ENCODE measurements at places on chromosomes 16 and 17.

DNA sequence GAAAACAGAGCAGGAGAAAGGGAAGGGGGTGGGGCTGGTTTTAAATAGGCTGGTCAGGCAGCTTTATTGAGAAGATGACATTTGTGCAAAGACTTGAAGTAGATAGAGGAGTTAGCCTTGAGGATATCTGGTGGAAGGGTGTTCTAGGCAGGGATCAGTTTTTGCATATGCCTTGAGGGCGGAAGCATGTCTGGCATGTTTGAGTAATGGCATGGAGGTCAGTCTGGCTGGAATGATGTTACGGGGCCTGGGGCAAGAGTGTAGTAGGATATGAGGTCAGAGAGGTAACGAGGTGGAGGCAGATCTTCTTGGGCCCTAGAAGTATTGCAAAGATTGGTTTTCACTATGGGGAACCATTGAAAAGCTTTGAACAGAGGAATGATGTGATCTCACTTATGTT, 4.8 kb downstream of the RABEP1 start:
- no peaks in the 10 kb centered on the region for H3K27me3 ChIP-seq
- H3K36me3 ChIP-seq = no peaks in the 10 kb centered on the region
- H3K4me3 ChIP-seq = no peak overlapping the region
- H3K4me1 ChIP-seq = peaks cover 3% of the 10 kb centered on the region
- no peak overlapping the region for H3K27ac ChIP-seq

DNA sequence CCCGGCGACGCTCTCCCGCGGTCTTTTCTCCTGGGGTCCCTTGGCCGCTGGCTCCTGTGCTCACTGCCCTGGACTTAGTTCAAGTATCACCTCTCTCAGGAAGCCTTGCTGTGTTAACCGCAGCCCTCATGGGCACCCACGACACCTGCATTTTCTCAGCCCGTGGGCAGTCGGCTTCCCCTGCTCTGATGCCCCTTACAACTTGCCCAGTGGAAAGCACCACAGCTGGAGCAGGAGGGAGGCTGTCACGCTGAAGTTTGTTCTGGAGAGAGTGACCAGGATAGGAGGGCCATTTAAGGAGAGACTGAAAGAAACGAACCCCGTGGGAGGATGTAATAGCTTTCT, 395 bp downstream of the STXBP4 start:
- peaks cover 18% of the 10 kb centered on the region for H3K36me3 ChIP-seq
- H3K27me3 ChIP-seq = no peaks in the 10 kb centered on the region
- H3K27ac ChIP-seq = peak overlapping the region; percentile 91
- ATAC-seq = peak; percentile 67
- H3K4me1 ChIP-seq = peaks cover 3% of the 10 kb centered on the region

GRCh38 chr16:1054660-1055556, 17.6 kb upstream of the SSTR5 start:
- no peaks in the 10 kb centered on the region for H3K36me3 ChIP-seq
- H3K4me3 ChIP-seq = no peak overlapping the region
- peaks cover 88% of the 10 kb centered on the region for H3K27me3 ChIP-seq
- peaks cover 7% of the 10 kb centered on the region for H3K4me1 ChIP-seq
- ATAC-seq = peak; percentile 67
- no peak overlapping the region for H3K27ac ChIP-seq

DNA sequence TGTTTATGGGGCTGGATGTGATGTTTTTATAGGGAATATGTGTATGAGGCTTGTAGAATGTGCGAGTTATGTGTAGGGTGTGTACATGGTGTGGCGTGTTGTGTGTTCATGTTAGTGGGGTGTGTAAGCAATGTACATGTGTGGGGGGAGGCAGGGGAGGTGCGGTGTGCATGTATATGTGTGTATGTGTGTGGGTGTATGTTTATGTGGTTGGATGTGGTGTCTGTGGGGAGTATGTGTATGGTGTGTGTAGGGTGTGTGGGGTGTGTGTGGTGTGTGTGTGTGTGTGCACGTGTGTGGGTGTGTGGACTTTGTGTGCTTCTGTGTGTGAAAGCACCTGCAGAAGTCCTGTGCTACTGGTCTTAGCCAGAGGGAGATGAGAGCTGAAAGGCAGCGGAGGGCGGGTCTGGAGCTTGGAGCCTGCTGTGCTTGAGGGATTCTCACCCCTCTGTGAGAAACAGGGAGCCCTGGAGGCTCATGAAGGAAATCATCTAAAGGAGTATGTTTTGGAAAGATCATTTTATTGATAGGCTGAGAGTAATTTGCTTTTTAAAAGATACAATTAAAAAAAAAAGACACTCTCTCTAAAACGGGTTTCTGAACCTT, 222.7 kb downstream of the HS3ST4 start:
- no peaks in the 10 kb centered on the region for H3K4me1 ChIP-seq
- H3K27ac ChIP-seq = no peak overlapping the region
- ATAC-seq = no peak
- H3K27me3 ChIP-seq = peaks cover 21% of the 10 kb centered on the region
- no peaks in the 10 kb centered on the region for H3K36me3 ChIP-seq

GRCh38 chr16:4688674-4689045, 4.7 kb upstream of the NUDT16L1 start:
- ATAC-seq = no peak
- no peak overlapping the region for H3K4me3 ChIP-seq
- no peaks in the 10 kb centered on the region for H3K27me3 ChIP-seq

- H3K36me3 ChIP-seq = no peaks in the 10 kb centered on the region
- no peak for ATAC-seq
- no peaks in the 10 kb centered on the region for H3K4me1 ChIP-seq
- H3K27ac ChIP-seq = no peak overlapping the region
- H3K27me3 ChIP-seq = no peaks in the 10 kb centered on the region
Measured at GRCh38 chr16:79801646-79802045, 201.1 kb upstream of the MAF start.

GRCh38 chr16:28193530-28194423, 18.0 kb downstream of the XPO6 start:
- peak overlapping the region; percentile 20 for H3K27ac ChIP-seq
- H3K27me3 ChIP-seq = no peaks in the 10 kb centered on the region
- H3K4me1 ChIP-seq = no peaks in the 10 kb centered on the region

GRCh38 chr16:82061861-82062525, 26.9 kb downstream of the HSD17B2 start:
- no peaks in the 10 kb centered on the region for H3K4me1 ChIP-seq
- H3K27ac ChIP-seq = no peak overlapping the region
- H3K4me3 ChIP-seq = no peak overlapping the region
- no peaks in the 10 kb centered on the region for H3K36me3 ChIP-seq

GRCh38 chr17:1272701-1273100, 2.5 kb downstream of the BHLHA9 start:
- ATAC-seq = no peak
- no peak overlapping the region for H3K27ac ChIP-seq
- no peaks in the 10 kb centered on the region for H3K36me3 ChIP-seq
- peaks cover 63% of the 10 kb centered on the region for H3K27me3 ChIP-seq
- peaks cover 8% of the 10 kb centered on the region for H3K4me1 ChIP-seq
- no peak overlapping the region for H3K4me3 ChIP-seq
